ENCODE measurements at places on chromosomes 6 and 20.
A peak's percentile ranks its signal among the peaks of the same experiment; 100 is the strongest.

DNA sequence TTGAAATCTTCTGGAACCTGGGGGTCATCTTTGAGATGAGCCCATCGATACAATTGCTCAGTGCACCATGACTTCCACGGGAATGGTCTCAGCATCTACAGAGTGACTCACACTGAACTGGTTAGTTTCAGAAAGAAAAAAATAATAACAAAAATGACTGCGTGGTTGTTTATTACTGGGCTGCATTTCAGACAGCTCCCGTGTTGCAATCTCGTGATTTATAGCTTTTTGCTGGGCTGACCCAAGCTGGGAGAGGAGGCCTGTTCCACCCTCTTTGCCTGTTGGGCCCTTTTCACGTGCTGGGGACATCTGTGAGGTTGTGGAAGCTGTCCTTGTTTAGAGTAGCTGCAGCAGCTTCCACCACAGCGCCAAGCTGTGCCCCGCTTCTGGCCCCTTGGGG lies 225.5 kb downstream of the BMP7 start:
- no peak for DNase-seq

DNA sequence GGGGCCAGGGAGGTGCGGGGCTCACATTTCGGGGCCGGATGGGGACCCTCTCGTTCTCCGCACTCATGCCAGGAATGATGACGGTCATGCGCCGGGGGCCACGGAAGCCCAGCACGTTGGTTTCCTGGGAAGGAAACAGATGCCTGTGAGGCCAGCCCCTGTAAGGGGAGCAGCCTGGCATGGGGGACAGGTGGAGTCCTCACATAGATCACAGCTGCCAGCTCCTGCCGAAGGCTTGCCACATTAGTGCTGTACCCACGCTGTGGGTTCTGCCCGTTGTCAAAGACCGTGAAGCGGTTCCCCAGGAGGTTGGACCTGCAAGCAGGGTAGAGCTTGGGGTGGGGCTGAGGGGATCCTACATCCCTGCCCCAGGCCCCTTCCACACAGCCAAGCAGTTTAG lies 6.7 kb upstream of the TEAD3 start:
- DNase-seq = no peak

DNA sequence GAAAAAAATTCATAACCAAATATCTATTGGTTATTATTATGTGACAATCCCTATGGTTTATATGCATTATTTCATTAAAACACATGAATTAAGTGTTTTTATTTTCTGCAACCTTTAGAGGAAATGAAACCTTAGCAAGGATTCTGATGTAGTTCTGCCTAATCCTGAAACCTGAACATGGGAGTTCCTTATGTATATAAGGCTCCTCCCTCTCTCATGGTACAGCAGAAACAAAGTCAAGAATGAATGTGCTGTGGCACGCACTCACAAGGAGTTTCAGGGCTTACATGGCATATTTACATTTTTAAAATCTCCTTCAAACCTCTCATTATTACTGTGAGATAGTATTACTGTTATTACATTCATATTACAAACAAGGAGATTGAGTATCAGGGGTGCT lies 426.4 kb upstream of the CITED2 start:
- no peak for DNase-seq

DNA sequence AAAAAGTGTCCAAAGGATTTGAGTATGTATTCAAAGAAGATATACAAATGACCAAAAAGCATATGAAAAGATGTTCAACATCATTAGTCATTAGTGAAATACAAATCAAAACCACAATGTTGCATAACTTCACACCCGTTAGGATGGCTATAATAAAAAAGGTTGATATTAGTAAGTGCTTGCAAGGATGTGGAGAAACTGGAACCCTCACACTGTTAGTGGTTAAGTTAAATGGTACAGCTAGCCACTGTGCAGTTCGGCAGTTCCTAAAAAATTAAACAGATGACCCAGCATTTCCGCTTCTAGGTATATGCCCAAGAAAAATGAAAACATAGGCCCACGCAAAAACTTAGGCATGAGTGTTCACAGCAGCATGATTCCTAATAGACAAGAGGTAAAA lies 38.6 kb downstream of the IBTK start:
- no peak for DNase-seq

DNA sequence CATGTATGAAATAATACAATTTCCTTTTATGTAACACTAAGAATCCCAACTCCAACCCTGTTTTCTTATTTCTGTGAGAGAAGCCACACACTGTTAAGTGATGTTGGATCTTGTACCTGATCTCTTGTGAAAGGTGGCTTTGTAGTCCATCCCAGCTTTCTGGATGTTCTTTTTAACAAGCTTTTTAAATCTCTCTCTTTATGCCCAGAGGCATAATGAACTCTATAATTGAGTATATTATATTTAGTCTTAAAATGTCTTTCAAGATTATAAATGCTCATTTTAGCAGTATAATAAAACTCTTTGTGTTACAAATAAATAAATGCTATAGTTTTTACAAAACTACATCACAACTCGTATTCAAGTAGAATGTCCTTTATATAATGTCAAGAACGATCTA lies 922.1 kb downstream of the EPHA7 start:
- DNase-seq = no peak

GRCh38 chr6:107786709-107787588 lies 37.2 kb downstream of the SCML4 start:
- no peak for DNase-seq

DNA sequence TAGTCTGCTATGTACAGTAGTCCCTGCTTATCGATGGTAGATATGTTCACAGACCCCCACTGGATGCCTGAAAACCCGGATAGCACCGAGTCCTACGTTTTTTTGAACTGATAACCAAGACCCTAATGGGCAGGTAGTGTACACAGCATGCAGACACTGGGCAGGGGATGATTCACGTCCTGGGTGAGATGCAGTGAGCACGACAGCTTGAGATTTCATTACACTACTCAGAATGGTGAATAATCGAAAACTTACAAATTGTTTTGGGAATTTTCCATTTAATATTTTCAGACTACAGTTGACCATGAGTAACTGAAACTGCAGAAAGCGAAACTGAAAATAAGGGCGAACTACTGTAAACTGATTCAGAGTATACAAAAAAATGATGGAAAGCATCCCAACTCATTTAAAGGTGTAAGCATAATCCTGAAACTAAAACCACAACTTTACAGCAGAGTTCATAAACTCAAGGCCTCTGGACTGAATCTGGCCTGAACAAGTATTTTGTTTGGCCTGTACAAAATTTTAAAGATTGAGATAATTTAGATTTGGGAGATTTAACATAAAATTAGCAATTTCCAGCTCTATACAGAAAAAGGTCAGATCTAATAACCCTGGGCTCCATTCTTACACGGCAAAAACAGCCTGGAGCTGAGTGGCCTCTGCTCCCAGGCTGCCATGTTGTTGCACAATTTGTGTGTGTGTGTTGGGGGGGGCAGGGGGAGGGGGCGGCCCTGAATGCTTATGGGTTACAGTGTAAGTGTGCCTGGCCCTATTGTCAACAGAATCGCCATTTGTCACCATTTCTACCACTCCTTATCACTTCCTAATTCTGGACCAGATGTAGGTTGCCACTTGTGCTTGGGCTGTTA lies 34.9 kb downstream of the RNF24 start:
- peak; percentile 52 for DNase-seq

DNA sequence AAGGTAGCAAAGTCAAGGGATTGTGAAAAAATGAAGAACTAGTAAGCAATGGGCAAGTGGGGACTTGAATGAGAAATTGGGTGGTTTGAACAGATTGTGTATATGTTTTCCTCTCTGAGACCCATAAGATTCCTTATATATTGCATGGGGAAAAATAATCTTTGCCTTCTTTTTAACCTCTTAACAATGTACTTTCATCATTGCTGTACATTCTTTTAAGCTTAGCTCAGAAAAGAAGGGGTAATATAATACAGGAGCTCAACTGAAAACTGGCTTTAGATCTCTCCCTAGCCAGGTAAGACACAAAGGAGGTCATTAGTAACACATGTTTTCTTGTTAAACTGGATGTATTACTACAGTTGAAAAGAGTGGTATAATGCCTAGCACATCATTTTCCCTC lies 287.2 kb downstream of the RNF144B start:
- DNase-seq = no peak

DNA sequence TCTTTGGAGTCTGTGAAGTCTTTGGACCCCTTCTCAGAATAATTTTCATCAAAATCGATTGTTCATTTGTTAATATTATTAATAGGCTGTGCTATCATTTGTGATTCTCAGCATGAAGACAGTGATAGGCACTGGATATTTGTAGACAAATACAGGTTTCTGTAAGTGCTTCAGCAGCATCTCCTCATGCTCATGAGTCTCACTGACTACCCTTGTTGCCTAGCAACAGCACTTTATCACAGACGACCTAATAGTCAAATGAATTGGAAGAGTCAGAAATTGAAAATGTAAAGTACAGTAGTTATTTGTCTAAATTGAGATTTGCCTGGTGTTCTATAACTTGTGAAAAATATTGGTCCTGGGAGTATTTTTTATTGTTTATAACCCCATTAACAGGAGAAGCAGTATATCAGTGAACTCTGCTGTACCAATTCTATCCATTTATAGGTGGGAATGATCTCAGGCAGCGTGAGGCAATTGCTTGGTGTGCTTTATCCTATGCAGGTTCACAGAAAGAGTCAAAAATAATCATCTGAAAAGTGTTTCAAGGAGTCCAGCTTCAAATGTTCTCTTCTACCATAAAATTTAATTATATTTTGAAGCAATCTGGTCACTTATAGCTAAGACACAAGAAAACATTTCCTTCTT lies 684.6 kb downstream of the RFPL4B start:
- DNase-seq = no peak

DNA sequence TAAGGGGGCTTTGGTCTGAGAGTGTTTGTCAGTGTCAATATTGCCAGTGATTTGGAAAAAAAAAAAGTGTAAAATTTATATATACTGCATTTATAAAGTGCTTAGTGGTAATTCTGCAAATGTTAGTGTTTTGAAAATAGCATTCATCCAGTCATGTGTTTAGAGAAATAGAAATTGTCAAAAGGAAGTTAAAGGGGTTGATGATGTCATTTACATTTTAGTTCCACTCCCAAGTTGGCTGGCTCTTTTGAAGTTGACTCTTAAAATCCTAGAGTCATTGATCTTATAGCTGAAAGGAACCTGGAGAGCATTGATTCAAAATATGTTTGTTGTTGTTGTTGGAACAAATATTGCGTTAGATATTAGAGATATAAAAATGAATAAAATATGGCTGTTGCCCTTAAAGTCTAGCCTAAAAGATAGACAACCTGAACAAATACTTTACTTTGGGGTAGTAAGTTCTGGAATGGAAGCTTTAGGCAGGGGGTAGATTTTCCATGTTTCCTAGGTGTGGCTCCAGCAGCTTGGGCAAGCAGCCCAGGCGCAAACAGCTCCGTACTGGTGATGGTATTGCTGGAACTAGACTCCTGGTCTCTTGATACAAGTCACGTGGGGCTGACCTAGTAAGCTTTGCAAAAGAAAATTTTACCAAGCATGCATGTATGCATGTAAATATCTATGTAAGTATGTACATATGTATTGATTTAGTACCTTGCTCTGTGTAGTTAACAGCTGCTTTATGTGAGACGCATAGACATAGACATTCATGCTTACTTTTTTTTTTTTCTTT lies 46.3 kb downstream of the HIVEP1 start:
- DNase-seq = no peak

GRCh38 chr6:125983246-125983945 lies 2.9 kb upstream of the TRMT11 start:
- DNase-seq = peak; percentile 48

DNA sequence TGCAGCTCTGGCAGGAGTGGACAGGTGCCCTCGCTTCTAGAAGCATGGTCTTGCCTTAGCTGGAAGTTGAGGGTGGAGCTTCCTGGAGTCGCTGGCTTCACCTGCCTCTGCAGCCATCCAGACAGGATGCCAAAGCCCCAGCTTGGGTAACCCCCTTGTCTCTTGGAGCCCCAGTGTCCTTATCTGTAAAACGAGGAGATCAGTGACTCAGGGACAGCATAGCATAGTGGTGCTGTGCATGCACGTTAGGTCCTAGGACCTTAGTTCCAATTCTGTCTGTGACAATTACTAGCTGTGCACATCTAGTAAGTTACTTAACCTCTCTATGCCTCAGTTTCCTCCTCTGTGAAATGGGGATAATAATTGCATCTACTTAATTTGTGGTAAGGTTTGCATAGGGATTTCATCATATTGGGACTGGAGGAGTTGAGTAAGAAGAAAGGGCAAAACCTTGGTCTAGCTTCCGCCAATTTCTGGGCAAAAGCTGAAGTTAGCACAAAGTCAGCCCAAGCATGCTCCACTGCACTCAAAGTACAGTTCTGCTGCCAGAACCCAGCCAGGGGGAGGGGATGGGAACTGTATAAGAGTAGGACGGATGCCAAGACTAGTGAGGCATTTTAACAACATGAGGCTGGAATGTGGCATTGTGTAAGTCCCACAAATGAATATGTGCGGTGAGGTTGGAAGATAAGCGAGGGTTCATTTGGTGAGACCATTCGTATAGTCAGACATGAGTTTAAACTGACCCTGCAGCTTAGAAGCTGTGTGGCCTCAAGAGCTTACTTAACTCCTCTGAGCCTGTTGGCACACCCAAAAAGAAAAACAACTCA lies 24.5 kb downstream of the TOX2 start:
- peak; percentile 93 for DNase-seq

DNA sequence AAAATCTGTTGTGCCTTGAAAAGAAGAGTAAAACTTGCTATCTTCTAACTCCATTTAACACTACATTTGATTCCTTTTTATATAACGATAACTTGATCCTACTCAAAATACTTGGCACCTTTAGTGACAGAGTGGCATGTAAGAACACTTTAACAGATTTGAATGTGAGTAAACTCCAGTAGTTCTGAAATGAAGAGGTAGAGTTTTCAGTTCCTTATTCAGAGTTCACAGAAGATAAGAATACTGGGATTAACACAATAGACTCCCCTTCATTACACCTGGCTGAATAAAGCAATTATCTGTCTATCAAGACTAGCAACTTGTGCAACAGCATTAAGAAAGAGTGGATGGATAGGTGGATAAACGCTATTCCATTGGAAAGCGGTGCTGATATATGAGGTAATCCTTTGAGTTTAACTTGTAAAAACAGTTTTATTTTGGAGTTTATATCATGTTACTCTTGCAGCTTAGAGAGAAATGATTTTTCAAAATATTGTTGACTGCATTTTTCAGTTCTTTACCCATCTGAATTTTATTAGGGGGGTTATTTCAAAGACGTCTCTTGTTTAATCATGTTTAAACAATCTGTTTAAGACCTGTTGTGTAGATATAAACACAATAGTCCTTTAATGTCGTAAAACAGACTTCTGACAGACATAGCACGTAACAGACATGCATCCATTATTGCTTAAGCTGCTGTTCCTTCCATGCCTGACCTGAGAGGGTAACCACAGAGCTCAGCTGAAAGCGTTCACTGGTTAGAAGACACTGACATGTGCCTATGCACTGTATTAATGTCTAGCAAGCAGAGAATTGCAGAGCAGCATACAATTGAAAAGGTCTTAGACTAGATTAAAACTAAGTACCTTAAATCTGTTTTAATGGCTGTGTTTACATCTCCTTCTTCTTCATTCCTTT lies 102.4 kb upstream of the SUPT3H start:
- DNase-seq = peak; percentile 55

- DNase-seq = no peak
Observed at GRCh38 chr20:37669773-37670236, 24.0 kb upstream of the CTNNBL1 start.

Data from A673 (cell line).